GM20000 (cell line): ENCODE measurements at places on chromosomes 13 and 19.

- no peak for DNase-seq
Measured at GRCh38 chr13:100597253-100597652, 8.7 kb upstream of the GGACT start.

- no peak for DNase-seq
Measured at GRCh38 chr13:44899967-44900366, 89.3 kb downstream of the NUFIP1 start.

GRCh38 chr13:47955836-47956235 is 45.2 kb downstream of the SUCLA2 start:
- no peak for DNase-seq

DNA sequence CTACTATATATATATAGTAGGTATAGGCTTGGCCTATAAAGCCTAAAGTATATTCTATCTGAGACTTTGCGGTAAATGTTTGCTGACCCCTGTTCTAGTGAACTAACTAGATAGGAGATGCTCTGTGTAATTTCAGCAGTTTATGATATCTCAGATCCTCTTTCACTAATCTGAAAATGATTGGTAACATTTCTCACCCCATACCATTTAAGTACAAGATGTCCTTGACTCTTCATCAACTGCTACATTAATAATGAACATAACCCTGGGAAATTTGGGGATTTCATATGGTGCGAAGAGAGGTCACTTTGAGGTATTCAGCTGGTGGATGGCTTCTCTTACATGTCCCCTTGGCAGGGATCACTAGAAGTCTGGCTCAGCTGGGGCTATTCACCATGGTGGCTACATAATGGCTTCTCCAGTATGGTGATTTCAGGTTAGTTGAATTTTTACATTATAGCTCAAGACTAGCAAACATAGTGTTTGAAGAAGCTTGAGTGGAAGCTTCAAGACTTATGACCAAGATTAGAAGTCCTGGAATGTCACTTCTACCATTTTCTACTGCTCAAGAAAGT is 103.6 kb upstream of the MYCBP2 start:
- peak; percentile 20 for DNase-seq

DNA sequence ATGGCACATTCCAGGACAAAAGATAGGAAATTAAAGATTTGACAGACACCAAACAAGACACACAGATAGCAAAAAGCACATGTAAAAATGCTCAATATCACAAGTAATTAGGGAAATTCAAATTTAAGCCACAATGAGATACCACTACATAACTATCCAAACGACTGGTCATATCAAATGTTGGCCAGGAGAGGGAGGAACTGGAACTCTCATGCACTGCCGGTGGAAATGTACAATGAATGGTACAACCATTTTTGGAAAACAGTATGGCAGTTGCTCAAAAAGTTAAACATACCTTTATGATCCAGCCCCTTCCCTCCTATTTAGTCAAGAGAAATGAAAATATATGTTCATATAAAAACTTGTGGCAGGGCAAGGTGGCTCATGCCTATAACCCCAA is 36.8 kb upstream of the CYP2S1 start:
- DNase-seq = no peak

- no peak for DNase-seq
Measured at GRCh38 chr13:78709028-78709427, 50.1 kb upstream of the OBI1 start.

GRCh38 chr13:44163108-44163507 is 210.5 kb upstream of the SERP2 start:
- DNase-seq = no peak

DNA sequence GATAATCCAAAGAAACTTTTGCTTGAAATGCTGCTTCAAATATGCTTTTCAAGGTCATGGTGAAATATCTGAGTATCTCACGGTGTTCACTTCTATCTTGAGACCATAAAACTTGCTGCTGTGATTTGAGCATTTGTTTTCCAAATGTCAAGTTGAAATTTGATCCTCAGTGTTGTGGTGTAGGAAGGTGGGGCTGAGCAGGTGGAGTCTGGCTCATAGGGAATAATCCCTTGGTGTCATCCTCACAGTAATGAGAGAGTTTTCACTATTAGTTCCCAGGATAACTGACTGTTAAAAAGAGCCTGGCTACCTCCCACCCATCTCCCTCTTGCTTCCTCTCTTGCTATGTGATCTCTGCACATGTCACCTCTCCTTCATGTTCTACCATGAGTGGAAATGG is 858.0 kb upstream of the SLITRK5 start:
- DNase-seq = no peak

DNA sequence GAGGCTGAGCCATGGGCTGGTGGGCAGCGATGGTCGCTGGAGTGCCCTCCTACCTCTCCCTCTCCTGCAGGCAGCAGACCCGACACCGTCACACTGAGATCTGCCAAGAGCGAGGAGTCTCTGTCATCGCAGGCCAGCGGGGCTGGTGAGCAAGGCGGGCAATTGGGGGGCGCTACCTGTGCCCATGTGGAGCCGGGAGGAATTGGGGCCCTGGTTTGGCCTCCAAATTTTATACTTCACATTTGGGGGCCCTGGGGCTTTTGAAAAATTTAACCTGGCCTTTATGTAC is 9.9 kb downstream of the ARHGAP33 start:
- no peak for DNase-seq

GRCh38 chr19:58395979-58396627 is 647 bp downstream of the RNF225 start:
- DNase-seq = peak; percentile 12
